Thymus (tissue), 14 donors: ENCODE measurements at places on chromosomes 5 and 9. TPM values are rescaled to one million over a fixed set of nuclear protein-coding genes. Genes with fewer than 3 reads are reported as not detected.

GRCh38 chr9:128940271-128940921, 7.0 kb downstream of the DOLK start:
- DNase-seq, result no peak

GRCh38 chr5:179858241-179858585, 404 bp downstream of the MRNIP start:
- DNase-seq, result peak; percentile 52

DNA sequence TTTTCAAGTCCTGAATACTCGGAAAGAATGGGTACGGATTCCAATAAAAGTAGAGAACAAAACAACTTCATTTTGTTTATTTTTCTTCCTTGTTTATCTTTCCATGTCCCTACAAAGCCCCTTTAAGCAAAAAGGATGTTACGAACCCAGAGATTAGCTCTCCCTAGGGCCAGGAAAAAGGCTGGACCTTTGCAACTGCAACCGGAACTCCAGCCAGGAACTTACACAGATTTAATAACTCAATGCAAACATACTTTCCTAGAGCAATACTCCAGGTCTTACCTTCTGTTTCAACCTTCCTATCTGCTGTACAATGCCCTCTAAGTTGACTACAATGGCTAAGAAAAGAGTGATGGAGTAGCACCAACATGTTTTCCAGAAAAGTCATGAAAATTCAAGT, 7.0 kb downstream of the DENND1A start:
- no peak for DNase-seq

- DNase-seq, result peak; percentile 64
Observed at GRCh38 chr5:178240766-178241165, 8.2 kb upstream of the PHYKPL start.

SHOC1 gene
- under 0.01 TPM for total RNA-seq

GRCh38 chr5:146243247-146243646, 39.8 kb downstream of the RBM27 start:
- DNase-seq, result no peak

GRCh38 chr9:6681957-6682501, 36.5 kb upstream of the GLDC start:
- DNase-seq, result no peak

NFIB gene
- 10.3 TPM for total RNA-seq

ZCCHC7 gene
- 22.6 TPM for total RNA-seq

DNA sequence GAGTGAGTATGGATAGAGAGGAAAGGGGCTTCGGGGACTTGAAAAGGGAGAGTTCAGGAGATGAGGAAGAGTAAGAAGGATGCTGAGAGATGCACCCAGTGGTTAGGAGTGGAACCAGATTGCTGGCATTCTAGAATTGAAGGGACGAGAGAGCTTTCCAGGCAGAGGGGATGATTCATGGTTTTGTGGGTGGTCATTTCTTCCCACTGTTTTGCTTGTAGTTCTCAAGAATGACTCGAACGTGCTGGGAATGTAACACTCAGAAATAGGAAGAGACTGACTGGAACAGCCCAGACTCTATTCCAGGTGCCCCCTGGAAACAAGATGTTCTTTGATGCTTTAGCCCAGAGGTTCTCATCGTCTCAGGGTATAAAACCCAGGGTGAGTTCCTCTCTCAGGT, 294.2 kb downstream of the ICE1 start:
- DNase-seq, result no peak
